Left cardiac atrium (tissue), 4 donors: ENCODE measurements at places on chromosomes 1 and 21. TPM values are rescaled to one million over a fixed set of nuclear protein-coding genes. Genes with fewer than 3 reads are reported as not detected.

GRCh38 chr1:40300249-40300567 lies 16.9 kb downstream of the COL9A2 start:
- no peak for DNase-seq

DNA sequence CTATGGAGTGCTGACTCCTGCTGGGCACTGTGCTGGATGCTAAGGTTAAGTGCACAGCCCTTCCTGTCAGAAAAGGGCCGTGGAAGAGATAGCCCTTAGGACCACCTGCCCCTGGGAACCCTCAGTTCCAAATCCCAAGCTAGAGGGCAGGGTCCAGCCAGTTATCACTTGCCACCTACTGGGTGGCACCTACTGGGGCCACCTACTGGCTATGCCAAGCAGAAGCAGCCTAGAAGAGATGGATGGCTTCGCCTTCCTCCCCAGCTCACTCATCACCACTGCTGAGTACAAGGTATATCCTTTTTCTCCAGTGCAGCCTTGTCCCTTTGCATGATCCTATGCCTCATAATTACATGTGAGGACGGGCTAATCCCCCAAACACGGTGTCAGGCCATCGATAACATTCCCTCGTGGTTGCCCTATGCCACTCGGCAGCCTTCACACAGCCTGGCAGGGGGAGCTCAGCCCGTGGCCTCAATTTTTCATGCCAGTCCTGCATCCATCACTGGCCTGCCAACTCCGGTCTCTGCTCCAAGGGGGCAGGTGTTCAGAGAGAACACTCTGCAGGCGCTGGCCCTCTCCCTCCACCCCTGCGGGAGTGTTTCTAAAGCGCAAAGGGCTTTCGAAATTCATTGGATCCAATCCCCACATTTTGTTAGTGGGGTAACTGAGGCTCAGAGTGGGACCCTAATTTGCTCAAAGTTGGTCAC lies 49.0 kb downstream of the SYT2 start:
- no peak for DNase-seq

The PDE4B gene
- total RNA-seq: 12.0 TPM

DNA sequence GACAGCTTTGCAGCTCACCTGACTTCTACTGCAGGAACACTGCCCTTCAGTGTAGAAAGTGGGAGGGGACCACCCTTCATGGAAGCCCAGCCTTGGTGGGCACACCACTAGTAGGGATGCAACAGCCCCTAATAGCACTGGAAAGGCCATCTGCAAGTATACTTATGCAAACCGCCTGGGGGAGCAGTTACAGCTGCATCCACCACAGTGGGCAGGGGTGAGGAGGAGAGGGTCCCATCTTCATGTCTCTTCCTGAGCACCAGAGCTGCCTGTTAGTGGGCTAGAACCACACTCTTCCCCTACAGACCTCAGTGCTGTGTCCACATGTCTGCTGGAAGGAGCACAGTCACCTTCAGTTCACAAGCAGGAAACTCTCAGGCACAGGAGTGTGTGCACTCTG lies 66.2 kb upstream of the LHX8 start:
- no peak for DNase-seq
